ENCODE measurements at places on chromosomes 5 and 9.

DNA sequence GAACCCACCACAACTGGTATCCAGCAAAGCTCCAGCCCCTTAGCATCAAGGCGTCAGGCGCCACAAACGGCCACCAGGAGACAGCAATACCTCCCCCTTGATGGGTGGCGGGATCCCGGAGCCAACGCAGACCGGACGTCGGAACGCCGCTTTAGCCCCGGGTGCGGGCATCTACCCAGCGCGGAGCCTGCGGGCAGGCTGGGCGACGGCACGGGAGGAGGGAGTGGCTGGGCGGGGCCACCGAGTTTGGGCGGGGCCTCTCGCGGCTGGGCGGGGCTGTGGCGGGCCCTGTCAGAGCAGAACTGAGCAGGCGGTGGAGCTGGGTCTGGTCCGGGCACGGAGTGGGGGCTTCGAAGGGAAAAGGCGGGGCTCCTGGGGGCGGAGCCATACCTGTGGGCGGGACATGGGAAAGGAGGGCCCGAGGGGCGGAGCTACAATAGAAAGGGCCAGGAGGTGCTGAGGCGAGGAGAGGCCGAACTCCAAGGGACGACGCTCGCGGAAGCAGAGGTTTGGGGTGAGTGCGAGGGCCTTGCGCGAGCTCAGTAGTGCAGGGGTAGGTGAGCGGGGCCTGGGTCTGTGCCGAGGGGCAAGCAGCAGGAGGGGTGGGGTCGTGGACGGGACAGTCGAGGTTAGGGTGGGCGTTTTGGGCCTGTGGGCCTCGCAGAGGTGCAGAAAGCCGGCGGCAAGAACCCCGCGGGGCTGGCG lies 40.2 kb upstream of the GARNL3 start:
- peak; percentile 83 for DNase-seq

- DNase-seq = peak; percentile 89
These were observed 9.1 kb downstream of the MAN1B1 start for GRCh38 chr9:137095664-137096517.

DNA sequence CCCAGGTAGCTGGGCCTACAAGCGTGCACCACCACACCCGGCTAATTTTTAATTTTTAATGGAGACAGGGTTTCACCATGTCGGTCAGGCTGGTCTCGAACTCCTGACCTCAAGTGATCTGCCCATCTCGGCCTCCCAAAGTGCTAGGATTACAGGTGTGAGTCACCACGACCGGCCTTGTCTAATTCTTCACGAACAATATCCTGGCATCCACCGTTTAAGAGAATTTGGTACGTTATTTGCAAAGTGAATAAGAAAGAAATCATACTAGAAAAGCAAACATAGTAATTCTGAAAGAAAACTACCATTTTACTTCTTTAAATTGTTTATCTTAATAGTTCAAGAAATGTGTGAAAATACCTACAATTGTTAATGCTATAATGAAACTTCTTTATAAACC lies 42.9 kb upstream of the TRIO start:
- DNase-seq = no peak

DNA sequence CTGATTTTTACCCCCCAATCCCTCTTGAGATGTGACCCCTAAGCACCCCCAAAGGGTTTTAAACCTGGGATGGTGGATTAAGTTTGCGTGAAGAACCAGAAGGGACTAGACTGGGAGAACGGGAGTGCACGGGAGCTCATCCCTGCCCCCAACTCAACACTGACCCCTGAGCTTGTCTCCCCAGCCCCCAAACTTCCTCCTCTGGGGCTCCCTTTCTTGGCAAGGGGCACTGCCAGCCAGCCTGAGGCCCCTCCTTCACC lies 5.0 kb upstream of the SET start:
- DNase-seq = no peak

DNA sequence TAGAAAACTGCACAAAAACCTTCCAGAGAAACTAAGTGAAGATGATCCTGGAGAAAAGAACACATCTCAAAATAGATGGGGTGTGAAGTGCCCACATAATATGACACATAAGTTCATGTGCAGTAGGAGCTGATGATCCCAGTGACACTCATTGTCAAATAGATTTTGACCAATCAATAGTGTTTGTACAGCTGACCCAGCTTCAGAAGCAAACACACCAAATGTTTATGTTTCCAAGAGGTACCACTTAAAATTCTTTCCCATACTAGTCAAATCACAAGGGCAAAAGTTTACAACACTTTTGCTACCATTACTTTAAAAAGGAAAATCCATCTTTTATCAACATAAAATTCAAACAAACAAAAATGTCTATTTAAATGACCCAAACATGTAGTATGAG lies 175.0 kb downstream of the MLLT3 start:
- DNase-seq = no peak

DNA sequence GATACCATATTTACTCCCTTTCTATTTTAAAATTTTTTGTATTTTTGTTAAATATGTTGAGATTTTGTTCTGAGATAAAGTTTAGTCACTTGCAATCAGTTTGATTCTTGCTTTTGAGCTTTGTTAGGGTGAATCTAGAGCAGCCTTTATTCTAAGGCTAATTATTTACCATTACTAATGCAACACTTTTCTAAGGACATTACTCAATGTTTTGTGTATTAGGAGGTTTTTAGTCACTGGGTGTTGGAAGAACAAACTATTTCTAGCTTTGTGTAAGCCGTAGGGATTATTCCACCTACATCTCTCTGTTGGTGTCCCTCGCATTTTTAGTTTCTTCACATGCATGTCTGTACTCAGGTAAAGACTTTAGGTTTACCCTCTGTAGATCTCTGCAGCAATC lies 379.5 kb upstream of the CD180 start:
- DNase-seq = no peak

DNA sequence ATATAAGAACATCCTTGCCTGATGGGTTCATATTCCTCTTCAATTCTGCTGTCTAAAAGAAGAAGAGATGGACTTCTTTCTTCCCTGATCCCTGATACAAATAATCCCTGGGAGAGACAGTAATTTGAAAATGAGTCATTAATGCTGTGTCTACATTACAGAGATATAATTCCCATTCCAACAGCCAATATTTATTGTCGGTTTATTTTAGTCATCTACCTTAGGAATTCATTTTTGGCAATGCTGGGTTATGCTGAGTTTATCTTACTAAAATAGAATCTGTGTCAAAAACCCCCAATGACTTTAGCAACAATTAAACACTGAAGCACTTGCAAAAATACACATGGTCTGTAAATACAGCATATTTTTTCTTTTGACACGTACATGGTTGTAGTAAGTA lies 23.9 kb downstream of the ZNF474 start:
- DNase-seq = no peak

GRCh38 chr5:175483337-175483736 lies 5.0 kb downstream of the SFXN1 start:
- no peak for DNase-seq

DNA sequence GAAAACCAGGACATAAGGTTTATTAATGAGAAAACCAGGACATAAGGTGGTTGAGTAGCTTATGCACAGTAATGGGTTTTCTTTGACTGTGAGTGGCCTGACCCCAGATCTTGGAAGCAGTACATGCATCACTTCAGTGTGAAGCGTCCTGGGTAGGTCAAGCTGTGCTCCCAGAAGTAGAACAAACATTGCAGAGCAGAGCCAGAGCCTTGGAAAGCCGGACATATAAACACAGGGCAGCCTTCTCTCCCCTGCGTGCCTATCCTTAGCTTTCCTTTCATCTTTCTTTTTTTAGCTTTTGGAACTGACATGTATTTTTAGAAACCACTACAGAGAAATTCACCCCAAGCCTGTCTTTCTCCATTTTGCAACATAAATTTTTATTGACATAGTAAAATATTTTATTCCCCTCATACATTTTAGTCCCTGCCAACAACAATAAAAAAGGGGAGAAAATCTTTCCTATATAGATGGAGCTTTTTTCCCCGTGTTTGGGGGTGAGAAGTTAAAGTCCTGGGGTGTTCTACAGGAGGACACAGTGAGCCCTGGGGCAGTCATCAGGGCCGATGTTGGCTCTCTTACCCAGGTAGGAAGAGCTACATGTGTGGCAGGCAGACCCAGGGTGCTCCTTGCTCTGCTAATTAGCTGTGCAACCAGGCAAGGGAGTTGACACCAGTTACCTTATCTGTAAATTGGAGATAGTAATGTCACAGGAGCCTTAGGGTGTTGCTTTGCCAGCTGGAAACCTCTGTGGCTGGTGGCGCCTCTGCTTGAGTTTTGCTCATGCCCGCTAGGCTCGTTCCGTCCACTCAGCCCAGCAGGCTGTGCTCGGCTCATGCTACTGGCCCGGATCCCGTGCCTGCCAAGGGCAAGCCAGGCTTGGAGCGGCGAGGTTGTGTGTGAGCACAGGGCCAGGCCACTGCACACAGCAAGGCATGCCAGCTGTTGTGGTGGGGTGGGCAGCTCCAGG lies 389.6 kb downstream of the KDM4C start:
- no peak for DNase-seq

DNA sequence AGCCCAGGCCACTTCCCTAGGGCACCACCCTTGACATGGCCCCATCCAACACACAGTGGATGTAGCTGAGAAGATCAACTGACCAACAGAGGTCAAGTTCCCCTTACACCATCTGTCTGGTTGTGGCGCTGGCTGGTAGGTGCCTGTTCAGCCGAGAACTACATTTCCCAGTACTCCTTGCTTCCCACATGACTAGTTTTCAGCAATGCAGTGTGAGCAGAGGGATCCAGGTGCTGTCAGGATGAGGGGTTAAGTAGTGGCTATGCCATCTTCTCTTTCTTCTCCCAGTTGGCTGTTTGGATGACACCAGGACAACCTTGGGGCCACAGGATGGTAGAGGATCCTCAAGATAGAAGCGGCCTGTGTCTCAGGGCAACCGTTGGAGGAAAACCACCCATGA lies 48.6 kb upstream of the SH3PXD2B start:
- no peak for DNase-seq

GRCh38 chr5:108193021-108193795 lies 188.7 kb downstream of the FBXL17 start:
- DNase-seq = no peak

GRCh38 chr9:99262949-99263418 lies 40.9 kb downstream of the SEC61B start:
- no peak for DNase-seq

DNA sequence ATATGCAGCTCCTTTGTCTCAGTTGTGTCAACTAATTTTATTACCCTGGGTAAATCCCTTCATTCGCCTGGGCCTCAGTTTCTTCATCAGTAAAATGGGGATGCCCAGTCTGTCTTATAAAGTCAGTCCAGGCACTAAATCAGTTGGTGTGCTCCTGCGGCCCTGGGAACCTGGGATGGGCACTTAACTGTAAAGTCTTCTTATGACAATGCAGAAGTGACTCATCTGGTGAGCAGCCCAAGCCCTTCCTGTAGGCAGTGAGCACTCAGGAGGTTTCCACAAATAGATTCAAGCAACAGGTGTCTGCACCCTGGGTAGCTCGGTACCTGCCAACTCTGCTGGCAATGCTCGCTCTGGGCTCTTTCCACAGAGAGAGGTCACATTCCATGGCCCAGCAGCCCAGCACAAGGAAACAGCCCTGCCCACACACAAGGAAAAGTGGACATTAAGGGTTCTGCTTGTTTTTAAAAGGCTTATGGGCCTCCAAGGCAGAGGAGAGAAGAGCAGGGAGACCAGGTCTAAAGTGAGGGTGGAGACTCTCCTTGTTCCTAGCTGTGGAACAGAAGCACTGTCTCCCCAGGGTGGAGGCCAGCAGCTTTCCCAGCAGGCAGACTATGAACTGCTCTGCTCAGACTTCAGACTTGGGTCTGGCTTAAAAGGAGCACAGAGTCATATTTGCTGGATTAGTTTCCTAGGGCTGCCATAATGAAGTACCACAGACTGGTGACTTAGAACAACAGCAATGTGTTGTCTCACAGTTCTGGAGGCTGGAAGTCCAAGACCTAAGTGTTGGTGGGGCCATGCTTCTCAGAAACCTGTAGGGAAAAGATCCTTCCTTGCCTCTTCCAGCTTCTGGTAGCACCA lies 89.7 kb upstream of the ADRA1B start:
- DNase-seq = no peak

DNA sequence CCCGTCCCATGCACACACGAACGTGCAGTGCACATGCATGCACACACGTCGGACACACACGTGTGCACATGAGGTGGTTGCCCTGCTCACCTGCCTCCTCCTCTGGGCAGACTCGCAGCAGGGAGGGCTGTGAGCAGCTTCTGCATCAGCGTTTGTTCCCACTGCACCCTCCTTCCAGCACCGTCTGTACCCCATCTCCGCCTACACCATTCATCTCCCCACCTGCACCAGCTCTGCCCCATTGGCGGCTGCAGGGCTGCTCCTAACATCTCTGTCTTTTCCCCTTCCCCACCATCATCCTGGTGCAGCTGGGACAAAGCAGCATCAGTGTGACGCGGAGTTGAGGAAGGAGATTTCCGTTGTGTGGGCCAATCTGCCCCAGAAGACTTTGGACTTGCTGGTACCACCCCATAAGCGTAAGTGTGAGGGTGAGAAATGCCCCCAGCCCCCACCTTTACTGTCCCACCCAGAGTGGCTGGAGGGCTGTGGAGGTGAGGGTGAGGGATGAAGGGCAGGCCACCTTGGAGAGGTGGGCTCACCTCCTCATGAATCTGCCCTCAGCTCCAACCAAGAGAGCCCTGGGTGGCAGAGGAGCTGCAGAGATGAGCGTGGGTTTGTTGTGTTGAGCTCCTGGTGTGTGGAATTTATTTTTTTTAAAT lies 234.6 kb downstream of the CACNA1B start:
- no peak for DNase-seq

- DNase-seq = no peak
These were observed 77.4 kb downstream of the SLIT3 start for GRCh38 chr5:169223595-169223953.

- DNase-seq = no peak
These were observed 362.0 kb downstream of the SPOCK1 start for GRCh38 chr5:137136991-137137632.

DNA sequence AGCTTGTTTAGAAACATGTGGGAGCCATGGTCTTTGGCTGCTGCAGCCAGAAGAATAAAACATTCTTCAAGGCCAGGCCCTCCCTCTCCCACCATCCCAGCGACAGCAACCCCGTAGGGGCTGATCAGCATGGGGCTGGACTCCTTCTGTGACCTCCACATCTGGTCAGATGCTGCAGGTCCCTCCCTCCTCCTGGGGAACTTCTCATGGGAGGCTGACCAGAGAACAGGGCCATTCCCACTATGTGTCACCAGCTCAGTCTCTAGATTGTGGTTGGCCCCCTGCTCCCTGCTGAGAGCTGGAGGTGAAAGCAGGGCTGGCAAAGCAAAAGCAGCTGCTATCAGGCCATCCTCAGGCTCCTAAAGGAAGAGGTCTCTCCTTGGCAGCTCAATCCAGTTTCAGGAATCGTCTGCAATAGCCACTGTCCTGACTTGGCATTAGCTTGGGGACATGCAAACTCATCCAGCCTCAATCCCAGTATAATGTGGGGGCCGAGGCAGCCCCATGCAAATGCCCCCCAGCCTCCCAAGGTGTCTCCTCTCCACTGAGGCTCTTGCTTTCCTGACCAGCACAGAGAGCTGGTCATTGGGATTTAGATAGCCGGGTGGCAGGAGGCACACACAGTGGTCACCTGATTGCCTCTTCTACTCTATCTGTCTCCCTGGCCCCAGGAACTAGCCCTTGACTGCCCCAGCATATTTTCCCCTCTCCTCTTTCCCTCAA lies 81.5 kb downstream of the NRG2 start:
- no peak for DNase-seq

GRCh38 chr5:80406980-80407734 lies 707 bp upstream of the ZFYVE16 start:
- DNase-seq = no peak

- DNase-seq = no peak
These were observed 1826.2 kb upstream of the CDH6 start for GRCh38 chr5:29367176-29367833.

- no peak for DNase-seq
These were observed 275.2 kb downstream of the CDH9 start for GRCh38 chr5:26763215-26763614.

- no peak for DNase-seq
These were observed 46.4 kb downstream of the AQP7 start for GRCh38 chr9:33355933-33356332.

GRCh38 chr5:143402553-143403333 lies 743 bp downstream of the NR3C1 start:
- DNase-seq = peak; percentile 35
